ENCODE measurements at places on chromosomes 11 and 22.

GRCh38 chr22:23187211-23187610 is 6.9 kb downstream of the BCR start:
- no peak for DNase-seq

GRCh38 chr22:43160497-43161126 is 9.3 kb downstream of the TSPO start:
- no peak for DNase-seq

DNA sequence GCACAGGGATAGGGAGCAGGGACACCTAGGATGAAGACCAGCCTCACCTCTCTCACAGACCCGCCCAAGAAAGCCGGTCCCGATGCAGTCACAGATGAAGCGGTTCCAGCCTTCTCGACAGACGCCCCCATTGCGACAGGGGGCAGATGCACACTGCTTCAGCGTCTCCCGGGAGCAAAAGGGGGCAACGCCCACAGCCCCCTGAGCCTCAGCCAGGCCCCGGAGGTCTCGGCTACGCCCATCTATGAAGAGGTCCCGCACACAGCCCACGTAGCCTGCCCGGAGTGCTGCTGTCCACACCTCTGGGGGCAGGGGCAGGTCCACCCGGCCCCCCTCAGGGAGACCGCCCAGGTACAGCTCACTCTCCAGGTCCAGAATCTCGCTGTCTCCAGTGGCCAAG is 62.3 kb downstream of the NRXN2 start:
- DNase-seq = no peak

DNA sequence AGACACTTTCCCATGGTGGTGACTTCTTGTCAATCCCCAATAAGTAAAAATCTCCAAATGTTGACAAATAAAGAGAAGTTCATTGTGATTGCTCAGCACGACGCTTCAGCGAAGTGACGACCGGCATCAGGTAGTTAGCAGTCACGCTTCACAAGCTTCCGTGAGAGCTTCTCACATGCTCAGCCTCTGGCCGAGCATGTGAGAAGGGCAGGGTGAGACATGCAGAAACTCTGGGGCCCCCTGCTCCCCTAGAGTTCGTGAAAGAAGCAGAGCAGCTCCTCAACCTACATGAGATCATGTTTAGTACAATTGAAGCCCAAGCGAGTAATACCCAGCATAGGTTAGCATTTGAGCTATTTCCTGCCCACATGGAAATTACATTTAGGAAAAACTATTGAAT is 4.4 kb upstream of the C11orf16 start:
- DNase-seq = no peak

GRCh38 chr11:65468874-65469333 is 29.9 kb upstream of the MALAT1 start:
- DNase-seq = no peak

DNA sequence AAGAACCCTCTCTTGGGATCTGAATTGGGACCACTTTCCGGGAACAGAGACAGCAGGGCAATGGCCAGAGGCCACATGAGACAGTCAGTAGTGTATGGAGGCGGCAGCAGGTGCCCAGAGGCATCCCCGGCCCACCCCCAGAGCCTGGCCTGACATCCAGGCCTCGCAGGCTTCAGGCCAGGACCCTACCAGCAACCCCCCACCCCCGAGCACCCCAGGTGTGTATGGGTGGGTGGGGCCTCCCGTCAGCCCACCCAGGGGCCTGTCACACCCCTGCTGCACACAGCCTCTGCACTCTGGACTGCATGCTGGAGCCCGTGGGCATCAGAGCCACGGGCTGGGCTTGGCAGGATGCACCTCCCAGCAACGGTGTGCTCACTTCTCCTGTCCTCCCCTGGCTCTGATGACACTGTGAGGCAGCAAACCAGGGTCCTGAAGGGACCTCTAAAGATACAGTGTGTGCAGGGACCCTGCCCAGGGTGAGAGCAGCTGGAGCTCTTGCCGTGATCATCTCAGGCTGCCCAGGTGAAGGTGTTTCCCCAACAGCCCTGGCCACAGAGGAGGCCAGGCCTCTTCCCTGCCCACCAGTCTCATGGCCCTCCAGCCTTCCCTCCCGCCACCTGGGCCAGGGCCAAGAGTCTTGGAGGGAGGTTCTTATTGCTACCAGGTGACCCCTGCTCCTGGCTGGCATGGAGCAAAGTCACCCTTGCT is 88.8 kb upstream of the SEPTIN5 start:
- no peak for DNase-seq

GRCh38 chr11:73401924-73402833 is 26.0 kb downstream of the RELT start:
- no peak for DNase-seq

GRCh38 chr11:125074511-125075241 is 11.6 kb downstream of the SLC37A2 start:
- no peak for DNase-seq

DNA sequence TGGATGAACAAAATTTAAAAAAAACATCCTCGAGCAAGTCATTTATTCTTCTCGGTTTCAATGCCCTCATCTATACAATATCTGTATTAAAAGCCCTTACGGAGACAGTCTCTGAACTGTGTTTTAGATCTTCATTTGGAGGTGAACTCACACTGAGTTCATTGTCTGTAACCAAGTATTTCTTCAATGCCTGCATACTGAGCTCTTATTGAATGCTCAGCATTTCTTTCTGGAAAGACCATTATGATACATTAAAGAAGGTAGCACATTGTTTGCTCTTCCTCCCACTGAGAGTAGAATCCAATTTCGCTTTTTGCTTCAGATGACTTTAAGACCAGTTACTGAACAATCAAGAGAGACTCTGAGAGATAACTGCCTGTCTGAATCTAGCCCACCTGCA is 1.7 kb upstream of the ANO3 start:
- no peak for DNase-seq

DNA sequence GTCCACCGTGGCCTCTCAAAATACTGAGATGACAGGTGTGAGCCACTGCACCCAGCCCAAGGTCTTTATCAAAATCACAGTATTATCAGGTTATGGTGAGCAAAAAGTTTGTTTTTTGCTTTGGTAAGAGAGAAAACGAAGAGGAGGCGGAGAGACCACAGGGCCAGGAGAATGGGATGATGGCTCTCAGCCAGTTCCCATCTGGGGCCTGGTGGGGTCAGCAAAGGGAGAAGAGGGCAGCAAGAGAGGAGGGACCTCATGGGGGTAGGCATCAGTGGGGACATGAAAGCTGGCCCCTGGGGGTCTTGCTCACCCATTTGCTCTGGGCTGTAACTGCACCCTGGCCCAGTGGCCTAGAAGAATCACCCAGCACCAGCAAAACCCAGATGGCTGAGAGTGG is 190.2 kb downstream of the SHANK2 start:
- DNase-seq = no peak

GRCh38 chr22:46826438-46827135 is 64.1 kb downstream of the TBC1D22A start:
- DNase-seq = no peak

Data from stimulated activated CD8-positive, alpha-beta memory T cell treated with anti-CD3 and anti-CD28 coated beads, Interleukin-12 subunit alpha, Interleukin-12 subunit beta, amount 100 ng/mL, for 1 hour (primary cell).